ENCODE measurements at places on chromosomes 3 and 15. TPM values are rescaled to one million over a fixed set of nuclear protein-coding genes. Genes with fewer than 3 reads are reported as not detected.

Gene IL5RA
- total RNA-seq = 0.38 TPM

Gene IL17RC
- 0.19 TPM for total RNA-seq

Gene GRAMD1C
- total RNA-seq = 0.34 TPM

Gene CELSR3
- 23.6 TPM for total RNA-seq

Gene WDR93
- 0.11 TPM for total RNA-seq
